Activated CD8-positive, alpha-beta T cell treated with anti-CD3 and anti-CD28 coated beads for 36 hours (primary cell): ENCODE measurements at places on chromosomes 3 and 15. TPM values are rescaled to one million over a fixed set of nuclear protein-coding genes. Genes with fewer than 3 reads are reported as not detected.

The SLC7A14 gene
- total RNA-seq: not detected

DNA sequence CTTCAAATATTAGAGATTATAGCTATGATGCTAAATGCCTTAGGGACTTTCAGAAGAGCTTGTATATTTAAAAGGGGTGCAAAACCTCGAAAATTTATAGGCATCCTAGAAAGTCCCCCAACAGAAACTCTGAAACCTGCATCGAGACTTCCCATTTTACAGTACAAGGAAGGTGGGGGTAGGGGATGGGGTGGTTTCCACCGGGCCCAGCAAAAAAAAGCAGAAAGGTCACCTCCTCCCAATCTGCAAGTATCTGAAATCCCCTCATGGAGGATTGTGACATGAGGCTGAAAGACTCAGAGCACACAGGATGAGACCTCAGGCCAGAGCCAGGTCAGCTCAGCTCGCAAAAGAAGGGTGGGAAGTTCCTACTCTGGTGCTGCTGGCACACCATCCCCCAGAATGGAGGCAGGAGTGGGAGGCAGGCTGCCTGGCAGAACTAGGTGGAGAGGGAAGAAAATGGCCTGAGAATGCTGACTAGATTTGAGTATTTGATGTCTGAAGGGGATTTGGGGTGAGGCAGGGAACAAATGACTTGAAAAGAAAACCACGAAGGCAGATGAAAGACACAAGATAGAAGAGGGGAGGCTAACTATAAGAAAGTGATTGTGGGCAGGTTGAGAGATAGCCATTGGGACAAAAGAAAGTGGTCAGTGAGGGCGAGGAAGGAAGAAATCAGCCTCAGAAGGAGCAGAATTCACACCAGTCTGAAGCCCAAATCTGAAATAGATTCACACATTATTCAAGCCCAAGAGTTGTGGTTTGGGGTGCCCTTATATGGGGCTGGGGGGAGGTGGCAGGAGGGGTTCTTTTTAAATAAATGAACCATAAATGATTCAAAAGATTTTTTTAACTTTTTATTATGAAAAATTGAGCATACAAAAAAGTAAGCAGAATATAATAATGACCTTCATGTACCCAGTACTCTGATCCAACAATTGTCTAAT is 22.5 kb upstream of the TSC22D2 start:
- DNase-seq: peak; percentile 58

The ITPKA gene
- 4.7 TPM for total RNA-seq

DNA sequence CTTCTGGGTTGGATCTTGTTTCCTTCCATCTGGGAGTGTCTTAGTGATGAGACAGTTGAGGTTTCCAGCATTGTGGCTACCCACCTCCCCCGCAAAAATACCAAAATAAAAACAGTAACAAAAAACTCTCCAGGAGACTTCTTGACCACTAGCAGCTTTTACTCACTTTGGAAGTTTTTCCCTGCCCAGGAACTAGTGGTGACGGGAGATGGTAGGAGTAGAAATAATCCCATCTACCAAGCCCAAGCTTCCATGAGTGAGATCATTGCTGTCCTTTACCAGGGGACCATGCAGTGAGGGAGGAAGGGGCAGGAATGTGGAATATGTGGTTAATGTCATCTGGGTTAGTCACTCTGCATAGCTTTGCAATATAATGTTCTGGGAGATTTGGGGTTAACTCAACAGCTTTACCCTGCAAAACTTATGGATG is 187.7 kb downstream of the ITPR1 start:
- DNase-seq: no peak

- DNase-seq: no peak
Measured at GRCh38 chr3:30951826-30952225, 57.4 kb upstream of the GADL1 start.

The SH2D7 gene
- total RNA-seq: not detected

DNA sequence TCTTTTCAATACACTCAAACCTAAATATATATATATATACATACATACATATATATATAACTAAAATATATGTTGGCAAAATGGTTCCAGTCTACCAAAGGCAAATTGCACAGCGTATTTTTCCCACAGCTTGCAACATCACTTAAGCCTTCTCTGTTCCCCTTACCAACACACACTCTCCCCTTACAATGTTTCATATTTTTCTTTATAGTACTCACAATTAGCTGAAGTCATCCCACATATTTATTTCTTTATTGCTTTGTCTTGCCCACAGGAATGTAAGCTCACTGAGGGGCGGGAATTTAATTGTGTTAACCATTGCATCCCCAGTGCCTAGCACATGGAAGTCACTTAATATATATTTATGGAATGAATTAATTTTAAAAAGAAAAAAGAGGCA is 288.3 kb downstream of the ULK4 start:
- no peak for DNase-seq

GRCh38 chr15:49801796-49802195 is 180.9 kb downstream of the DTWD1 start:
- DNase-seq: no peak

- DNase-seq: no peak
Measured at GRCh38 chr3:178275311-178275710, 260.9 kb upstream of the KCNMB2 start.

The SNUPN gene
- total RNA-seq: 28.2 TPM

- DNase-seq: no peak
Measured at GRCh38 chr3:43784640-43785011, 93.9 kb downstream of the ABHD5 start.

The SNAPC5 gene
- 27.7 TPM for total RNA-seq
